DMS 273 treated with DMSO at 0.1 percent for 48 hours (cell line): ENCODE measurements at places on chromosomes 13 and 19.

- no peak for DNase-seq
Observed at GRCh38 chr13:98295371-98295770, 118.3 kb upstream of the RNF113B start.

DNA sequence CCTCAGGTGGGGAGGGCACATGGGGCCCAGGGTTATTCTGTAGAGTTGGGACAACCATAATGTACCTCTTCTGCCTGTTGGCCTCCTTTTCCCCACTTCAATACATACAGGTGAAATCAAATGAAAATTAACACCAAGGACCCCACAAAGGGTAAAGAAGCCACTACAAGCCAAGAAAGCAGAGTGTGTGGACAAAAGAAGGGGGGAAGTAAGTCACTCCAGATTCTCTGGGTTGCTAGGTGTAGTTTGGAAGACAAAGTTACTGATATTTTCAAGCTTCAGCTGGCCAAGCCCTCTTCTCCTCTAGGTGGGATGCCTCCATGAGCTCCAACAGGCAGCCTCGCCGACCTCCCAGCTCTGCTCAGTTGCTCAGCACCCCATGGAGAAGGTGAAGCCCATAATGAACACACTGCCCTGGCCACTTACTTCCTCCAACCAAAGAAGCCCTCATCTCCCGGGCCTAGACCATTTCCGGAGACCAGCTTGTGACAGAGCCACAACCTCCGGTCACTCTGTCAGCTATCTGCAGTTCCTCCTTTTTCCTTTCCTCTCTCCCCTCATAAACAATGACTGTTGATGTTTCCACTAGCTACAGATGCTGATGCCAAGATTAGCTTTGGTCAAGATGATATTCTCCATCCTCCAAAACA, 66.8 kb upstream of the MED4 start:
- DNase-seq: no peak

DNA sequence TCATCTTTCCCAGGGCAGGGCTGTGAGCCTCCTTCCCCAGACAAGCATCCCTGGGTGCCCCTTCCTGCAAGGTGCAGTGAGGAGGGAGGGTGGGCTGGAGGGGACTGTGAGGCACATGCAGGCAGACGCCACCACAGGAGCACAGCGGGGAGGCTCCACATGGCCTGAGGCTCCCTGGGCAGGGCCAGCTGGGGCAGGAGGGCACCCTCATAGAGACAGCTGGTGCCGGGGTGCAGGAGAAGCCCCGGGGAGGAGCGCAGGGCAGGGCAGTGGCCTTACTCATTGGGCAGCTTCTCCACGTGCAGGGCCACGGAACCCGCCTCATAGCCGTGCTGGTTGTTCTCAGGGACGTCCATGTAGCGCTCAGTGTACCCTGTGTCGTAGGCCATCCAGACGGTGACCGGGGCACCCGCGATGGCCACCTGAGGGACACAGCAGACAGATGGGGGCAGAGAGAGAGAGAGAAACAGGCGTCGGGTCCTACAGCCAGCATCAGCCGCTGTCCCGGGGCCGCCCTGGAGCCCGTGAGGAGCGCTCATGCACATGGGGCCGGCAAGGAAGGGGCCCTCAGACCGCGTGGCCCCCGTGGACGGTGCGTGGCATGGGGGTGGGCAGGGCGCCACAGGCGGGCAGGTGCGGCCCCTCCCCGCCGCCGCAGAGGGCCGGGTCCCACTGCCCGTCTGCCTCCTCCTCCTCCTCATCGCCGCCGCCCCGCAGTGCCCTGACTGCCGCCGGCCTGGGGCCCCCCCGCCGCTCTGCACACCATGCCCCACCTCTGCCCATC, 12.5 kb upstream of the MYDGF start:
- no peak for DNase-seq

DNA sequence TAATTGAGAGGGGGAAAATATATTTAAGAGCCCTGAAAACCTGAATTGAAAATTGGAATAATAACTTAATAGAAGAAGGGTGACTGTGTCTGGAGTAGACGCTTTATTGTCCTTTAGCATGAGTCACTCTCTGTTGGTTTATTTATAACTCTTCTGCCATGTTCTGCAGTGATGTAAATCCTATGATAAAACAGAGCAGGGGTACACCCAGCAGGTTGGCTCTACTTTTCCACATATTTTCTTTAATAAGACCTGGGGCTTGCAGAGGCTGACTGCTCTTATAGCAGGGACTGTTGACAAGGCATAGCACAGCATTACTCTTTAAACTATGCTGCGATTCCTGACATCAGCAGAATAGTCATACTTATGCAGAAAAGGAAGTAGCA, 389.9 kb upstream of the PCDH9 start:
- DNase-seq: no peak

- no peak for DNase-seq
Observed at GRCh38 chr13:77737583-77738200, 40.2 kb downstream of the SLAIN1 start.

- DNase-seq: no peak
Observed at GRCh38 chr19:58460039-58460438, 6.8 kb upstream of the ZNF324 start.

GRCh38 chr19:54420383-54421168, 5.3 kb downstream of the TTYH1 start:
- no peak for DNase-seq
